ENCODE measurements at places on chromosomes 7 and 10.

DNA sequence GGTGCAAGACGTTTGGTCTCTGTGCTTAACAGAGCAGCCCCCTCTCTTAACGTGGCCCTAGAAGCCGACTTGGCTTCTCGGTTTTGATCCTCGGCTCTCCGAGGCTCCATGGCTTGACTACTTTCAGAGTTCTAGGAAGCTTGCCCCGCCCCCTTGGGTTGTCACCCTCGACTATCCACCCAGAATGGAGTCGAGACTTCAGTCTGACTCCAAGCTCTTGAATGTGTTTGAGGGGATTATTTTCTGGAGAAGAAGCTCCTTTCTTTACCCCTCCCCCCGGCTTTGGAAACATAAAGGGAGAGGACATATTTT lies 448 bp downstream of the SEC24C start:
- peak; percentile 51 for DNase-seq

DNA sequence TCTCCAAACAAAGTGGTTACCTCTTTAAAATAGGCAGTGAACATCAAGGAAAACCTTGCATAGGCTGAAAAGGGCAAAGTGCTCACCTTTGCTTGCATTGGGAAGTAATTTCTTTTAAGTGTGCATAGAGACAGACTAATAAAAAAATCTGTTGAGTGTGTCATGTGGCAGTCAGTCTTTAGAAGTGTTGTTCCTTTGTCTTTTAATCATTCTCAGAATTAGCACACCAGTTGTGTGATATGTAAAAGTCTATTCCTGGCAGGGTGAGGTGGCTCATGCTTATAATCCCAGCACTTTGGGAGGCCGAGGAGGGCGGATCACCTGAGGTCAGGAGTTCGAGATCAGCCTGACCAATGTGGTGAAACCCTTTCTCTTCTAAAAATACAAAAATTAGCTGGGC lies 117.0 kb downstream of the INSYN2A start:
- DNase-seq: no peak

GRCh38 chr10:61612450-61612849 lies 50.3 kb upstream of the CABCOCO1 start:
- no peak for DNase-seq

GRCh38 chr7:100389437-100390088 lies 16.3 kb downstream of the PILRA start:
- DNase-seq: no peak

GRCh38 chr7:141073641-141074161 lies at the start of gene TMEM178B:
Gene TMEM178B (plus strand): TSS chr7:141074064.
- DNase-seq: no peak

- no peak for DNase-seq
These were observed 1.5 kb upstream of the TACR2 start for GRCh38 chr10:69418052-69418752.

- DNase-seq: no peak
These were observed 103.8 kb downstream of the CNNM2 start for GRCh38 chr10:103021900-103022293.

- DNase-seq: no peak
These were observed 244.2 kb upstream of the IGFBP3 start for GRCh38 chr7:46165276-46165675.

DNA sequence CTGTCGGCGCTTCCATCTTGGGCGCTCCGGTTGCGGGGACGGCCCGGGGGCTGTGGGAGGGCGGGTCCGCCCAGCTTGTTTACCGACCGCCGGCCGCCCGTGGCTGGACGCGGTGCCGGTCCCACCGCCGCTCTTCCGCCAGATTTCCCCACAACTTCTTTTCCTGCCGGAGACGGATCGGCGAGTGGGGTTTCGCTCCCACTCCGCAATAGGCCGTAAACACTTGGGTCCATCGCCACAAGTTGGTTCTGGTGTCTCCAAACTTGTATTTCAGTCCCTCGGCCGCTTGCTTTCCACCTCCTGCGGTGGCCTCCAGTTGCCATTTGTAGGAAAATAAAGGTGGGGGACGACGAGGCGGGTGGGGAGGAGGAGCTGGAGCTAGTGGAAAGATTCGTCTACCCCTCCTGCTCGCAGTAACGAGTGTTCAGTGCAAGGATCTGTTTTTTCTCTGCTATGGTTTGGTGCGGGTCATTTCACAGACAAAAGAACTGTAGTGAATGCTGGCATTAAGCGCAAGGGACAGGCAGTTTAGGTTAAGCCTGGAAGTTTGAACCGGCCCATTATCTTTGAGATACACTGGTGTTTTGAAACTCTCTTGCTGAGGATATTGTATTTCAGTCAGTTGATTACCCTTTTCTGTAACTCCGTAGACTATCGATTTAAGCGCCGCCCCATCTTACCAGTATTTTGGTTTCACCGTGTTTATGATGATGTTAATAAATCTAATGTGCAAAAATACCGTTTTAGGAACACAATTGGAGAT lies 24.3 kb upstream of the ZRANB1 start:
- peak; percentile 37 for DNase-seq

DNA sequence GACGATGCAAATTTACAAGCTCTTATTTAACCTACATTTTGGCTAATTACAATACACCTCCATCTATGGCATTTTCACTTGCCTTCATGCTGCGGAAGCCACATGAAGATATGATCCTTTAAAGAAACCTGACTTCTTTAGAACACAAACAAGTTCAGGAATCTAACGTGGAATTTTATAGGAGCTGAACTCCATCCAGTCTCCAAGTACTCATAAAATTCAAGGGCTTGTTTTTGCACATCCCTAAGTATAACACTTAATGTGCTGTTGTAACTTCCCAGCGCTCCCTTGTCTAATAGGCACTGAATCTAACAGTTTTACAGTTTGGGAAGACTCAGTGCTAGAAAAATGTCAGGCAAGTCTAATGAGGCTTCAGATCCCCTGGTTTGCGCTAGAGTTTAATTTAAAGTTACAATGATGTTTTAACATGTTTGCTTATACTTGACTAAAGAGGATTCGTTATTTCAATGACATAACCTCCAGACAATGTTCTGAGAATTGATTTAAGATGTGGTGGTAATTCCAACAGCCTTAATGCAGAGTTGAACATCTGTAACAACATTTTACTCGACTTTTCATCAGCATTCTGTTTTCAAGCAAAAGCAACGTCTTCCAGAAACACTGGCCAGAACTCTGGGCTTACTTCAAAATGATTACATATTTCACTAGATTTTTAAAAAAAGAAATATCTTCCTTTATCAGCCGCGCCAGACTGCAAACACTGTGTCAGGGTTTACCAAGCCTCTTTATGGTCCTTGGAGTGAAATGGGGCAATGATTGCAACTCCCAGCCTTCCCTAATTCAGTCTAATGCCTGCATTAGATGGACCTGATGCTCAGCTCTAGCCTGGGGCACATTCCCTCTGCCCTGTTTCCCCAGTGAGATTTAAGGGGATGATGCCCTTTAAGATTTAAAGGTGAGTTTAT lies 664.3 kb downstream of the KCNMA1 start:
- DNase-seq: no peak

- DNase-seq: no peak
These were observed 151.2 kb downstream of the MPP7 start for GRCh38 chr10:28151636-28152035.

DNA sequence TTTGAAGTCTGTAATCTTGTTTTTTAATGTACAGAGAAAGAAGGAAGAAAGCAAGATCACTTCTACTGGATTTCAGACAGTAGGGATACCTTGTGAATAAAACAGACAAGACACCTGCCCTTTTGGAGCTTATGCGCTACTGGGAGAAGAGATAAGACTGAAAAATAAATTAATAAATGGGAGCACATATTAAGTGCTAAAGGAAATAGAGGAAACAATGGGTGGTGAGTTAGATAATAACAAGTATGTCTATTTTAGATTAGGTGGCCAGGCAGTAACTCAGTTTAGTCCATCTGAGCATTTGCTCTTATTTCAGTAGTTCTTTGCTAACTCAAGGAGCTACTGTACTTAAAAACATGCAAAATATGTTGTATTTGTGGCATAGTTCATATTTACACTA lies 15.9 kb downstream of the MIOS start:
- DNase-seq: no peak

- no peak for DNase-seq
These were observed 74.2 kb upstream of the PLXNA4 start for GRCh38 chr7:132650498-132650897.

- peak; percentile 19 for DNase-seq
These were observed 274.3 kb downstream of the KLF6 start for GRCh38 chr10:3510741-3511140.

DNA sequence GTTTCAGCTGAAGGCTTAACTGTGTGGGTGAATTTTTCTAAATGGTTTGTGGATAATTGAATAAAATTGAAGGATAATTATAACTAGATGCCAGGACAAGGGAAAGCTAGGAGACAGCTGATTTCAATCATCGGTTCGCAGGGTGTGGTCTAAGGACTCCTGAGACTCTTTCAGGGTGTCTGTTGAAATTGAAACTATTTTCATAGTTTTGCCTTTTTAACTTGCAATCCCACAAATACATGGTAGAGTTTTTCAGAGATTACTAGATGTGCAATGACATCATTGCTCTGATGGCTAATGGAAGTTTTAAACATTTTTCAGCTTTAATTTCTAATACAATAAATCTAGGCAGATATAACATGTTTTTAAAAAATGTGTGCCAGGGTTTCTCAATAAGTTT lies 18.5 kb downstream of the TRUB1 start:
- no peak for DNase-seq

DNA sequence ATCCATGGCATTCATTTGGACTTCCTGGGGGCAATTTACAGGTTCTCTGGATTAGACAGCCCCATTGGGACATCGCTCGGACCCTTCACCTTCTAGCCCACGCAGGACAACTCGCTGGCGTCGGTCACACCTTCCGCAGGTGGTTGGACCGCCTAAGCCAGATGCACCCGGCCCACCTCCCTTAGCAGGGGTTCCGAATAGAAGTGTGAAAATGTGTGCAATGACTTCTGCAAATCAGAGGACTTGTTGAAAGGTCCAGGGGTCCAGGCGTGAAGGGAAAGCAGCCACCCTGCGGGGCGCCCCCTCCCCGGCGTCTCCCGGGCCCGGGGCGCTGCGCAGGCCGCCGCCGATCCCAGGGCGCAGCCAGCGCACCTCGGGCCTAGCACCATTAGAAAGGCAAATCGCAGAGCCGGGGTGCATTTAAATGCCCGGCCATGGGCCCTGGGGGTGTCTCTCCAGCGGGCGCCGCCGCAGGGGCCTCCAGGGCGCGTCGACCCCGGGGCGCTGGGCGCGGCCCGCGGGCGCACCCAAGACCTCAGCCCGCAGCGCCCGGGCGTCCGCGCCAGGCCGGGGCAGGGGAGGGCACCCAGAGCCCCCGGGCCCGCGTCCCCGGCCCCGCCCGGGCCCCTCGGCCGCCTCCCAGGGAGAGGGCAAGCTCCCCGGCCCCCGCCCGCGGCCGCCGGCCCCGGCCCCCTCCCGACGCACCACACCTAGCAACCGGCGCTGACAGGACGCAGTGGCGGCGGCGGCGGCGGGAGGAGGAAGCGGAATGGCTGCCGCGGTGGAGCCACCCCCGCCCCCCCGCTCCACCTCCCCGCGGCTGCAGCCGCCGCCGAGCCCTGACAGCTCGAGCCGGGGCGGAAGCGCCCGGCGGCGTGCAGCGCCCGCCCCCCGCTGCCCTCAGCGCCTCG lies 1.2 kb downstream of the JAZF1 start:
- DNase-seq: peak; percentile 85

GRCh38 chr10:48216204-48216505 lies 58.3 kb downstream of the FRMPD2 start:
- DNase-seq: no peak

GRCh38 chr7:32378988-32379387 lies 111.2 kb downstream of the LSM5 start:
- DNase-seq: no peak

DNA sequence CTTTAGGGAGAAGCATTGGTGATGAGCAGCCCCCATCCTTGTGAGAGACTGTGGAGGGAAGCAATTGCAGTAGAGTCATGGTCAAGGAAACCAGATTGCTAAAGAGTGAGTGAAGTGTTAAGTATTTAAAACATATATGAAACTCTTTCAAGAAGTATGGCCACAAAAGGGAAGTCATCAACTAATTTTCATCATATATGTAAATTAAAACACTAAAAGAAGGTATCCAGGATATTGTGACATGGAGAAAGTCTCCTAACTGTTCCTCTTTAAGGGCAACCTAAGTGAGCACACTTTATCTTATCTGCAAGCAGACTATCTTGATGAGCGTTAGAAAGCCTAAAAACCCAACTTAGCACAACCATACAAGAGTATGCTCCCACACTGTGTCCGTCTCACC lies 69.7 kb downstream of the CD36 start:
- DNase-seq: no peak

- no peak for DNase-seq
These were observed 201.8 kb upstream of the PPP2R2D start for GRCh38 chr10:131698986-131699385.

DNA sequence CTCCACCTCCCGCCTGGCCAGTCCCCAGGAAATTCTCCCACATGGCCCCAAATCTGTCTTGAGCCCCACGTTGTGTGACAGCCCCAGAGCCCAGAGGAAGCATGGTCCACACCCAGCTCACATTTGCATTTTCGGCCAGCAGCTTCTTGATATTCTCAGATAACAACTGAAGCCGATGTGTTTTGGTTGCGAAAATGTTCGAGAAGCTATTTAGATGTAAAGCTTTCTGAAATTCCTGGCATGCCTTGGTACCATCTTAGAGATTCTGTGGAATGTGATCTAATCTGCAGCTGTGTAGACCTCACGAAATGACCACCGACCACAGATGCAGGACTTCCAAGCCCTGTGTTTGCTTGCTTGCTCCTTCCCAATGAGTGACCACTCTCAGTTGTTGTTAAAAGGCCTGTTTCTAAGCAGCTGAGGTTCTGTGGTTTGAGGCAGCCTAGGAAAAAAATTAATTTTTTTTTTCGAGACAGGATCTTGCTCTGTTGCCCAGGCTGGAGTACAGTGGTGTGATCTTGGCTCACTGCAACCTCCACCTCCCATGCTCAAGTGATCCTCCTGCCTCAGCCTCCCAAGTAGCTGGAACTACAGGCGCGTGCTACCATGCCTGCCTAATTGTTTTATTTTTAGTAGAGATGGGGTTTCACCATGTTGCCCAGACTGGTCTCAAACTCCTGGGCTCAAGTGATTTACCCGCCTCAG lies 8.8 kb downstream of the SLC4A2 start:
- DNase-seq: no peak

DNA sequence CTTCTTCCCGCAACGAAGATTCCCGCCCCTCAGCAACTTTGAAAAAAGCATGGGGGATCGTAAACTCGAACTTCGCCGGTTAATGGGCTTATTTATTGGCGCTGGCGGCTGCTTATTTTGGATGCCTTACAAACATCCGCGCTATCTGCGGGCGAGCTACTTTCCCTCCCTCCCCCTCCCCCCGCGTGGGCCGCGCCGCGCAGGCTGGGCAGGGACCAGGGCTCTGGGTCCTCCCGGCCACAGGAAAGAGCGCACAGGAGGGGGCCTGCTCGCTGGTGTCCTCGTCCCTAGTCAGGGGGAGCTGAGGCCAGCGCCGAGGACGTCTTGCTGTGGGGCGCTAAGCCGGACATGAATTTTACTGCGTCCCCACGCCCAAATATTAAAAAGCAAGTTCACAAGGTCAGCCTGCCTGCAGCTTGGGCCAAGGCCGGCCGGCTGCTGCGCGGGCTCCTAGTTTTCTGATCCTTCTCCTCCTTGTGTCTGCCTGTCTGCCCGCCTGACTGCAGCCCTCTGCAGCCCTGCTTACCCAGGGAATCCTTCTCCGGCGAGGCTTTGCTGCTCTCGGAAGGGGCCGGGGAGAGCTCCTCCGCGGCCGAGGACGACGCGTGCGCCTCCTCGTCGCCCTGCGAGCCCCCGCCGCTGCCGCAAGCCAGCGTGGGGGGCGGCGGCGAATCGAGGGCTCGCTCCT lies 1.2 kb downstream of the HOXA10 start:
- DNase-seq: peak; percentile 20
